ENCODE measurements at places on chromosomes 4 and X. TPM values are rescaled to one million over a fixed set of nuclear protein-coding genes. Genes with fewer than 3 reads are reported as not detected.

DNA sequence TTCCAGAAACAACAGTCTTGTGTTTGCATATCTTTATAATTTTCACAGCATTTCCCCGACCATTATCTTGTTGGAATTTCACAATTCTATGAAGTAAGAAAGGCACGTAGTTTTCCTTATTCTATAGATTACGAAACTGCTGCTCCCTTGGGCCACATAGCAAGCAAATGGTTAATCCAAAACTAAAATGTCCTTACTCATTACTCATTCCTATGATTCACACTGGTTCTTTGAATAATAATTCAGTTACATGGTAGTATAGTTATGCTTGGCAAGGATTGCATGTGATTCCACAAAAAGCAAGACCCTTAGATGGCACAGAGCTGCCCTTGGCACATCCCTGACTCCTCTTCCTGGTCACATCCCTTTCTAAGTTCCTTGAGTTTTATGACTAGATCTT lies 51.2 kb downstream of the OR13H1 start:
- H3K36me3 ChIP-seq: no peaks in the 10 kb centered on the region
- H3K27me3 ChIP-seq: no peaks in the 10 kb centered on the region
- DNase-seq: no peak
- H3K4me1 ChIP-seq: no peaks in the 10 kb centered on the region

BEND2 gene
- not detected for total RNA-seq

RNF128 gene
- total RNA-seq: 20.4 TPM

FBXO8 gene
- total RNA-seq: 3.6 TPM

AMTN gene
- not detected for total RNA-seq

DNA sequence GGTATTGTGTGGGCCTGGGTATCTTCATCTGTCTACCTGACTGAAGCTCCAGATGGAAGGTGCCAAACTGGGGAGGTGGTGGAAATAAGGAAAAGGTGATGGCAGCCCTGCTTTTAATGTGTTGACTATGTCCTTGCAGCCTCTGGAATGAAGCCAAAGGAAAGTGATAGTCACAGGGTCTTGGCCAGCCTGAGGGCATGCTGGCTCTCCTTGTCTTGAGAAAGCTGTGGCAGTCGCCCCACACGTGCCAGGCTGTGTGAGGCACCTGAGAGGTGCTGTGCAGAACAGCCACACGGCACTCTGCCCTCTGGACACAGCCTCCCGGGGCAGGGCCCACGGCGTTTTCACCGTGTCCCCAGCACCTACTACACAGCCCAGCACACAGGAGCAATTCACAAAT lies 77.6 kb downstream of the NAT8L start:
- DNase-seq: no peak
- no peak overlapping the region for H3K4me3 ChIP-seq
- H3K36me3 ChIP-seq: no peaks in the 10 kb centered on the region
- H3K27me3 ChIP-seq: no peaks in the 10 kb centered on the region
- H3K27ac ChIP-seq: no peak overlapping the region

SOWAHB gene
- 4.2 TPM for total RNA-seq

SOD3 gene
- total RNA-seq: 139 TPM

All from body of pancreas (tissue), 4 donors.